ENCODE measurements at places on chromosomes 7 and 10.

- DNase-seq: no peak
These were observed 2.9 kb downstream of the CPXM2 start for GRCh38 chr10:123888751-123889150.

- no peak for DNase-seq
These were observed 654.8 kb downstream of the LRMDA start for GRCh38 chr10:76086170-76086760.

- no peak for DNase-seq
These were observed 3.3 kb downstream of the WIPF3 start for GRCh38 chr7:29809533-29810155.

DNA sequence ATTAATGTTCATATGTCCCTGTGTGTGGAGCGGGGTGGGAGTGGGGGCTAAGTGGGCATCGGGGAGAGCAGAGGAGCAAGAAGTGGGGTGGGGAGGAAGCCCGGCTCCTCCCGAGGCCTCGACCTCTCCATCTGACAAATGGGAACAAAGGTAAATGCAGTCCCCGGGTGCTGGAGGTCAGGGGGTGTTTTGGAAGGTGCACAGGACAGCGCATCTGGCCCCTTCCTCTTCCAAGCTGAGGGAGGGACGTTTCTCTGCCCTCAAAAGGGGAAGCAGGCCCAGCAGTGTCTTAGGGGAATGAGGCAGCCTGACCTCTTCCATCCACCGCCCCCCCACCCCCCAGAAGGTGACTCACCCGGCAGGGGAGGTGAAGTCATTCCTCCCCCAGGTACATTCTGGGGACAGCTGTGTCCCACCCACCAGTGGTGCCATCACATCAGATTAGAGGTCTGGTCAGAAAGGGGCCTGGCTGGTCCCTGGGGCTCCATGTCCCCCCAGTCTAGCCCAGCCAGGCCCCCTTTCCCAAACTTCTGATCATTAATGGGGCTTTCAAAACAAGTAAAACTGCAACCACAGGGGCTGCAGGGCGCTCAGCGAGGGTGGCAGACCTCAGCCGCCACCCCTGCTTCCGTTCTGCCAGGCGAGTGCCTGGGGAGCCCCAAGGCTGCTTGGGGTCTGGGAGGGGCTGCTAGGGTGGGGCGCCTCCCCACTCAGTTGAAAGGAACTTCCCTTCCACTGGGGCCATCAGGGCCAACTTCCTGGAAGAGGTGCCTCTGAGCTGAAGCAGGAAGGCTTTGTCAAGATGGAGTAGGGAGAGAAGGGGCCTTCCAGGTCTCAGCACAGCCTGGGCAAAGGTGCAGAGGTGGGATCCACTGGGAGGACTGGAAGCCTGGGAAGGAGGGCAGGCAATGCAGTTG lies 10.8 kb downstream of the LFNG start:
- DNase-seq: no peak

- peak; percentile 28 for DNase-seq
These were observed 461.0 kb downstream of the KIF20B start for GRCh38 chr10:90162271-90162853.

DNA sequence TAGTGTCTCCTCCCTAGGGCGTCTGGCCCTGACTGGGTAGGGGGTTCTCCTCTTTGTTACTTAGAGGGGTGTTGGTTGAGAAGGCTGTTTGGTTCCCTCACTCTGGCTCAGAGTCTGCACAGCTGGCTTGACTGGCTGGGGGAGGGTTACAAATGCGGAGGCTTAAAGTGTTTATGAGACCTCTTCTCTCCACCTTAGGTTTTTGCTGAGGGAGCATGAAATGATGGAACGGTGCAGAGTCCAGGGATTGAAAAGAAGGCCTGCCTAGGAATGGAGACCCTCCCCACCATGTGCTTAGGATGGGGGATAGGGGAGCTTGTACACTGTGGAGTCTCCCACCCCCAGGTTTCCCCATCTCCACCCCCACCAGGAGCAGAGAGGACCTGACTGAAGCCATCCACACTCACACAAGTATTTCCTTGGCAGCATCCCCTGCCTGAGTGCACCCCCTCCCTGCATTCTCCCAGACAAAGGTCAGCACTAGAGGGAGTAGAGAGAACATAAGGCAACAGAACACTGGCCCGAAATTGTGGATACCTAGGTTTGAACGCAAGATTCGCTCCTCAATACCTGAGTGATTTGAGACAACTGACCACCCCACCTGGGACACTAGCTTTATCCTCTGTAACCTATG lies 1.7 kb upstream of the LDB1 start:
- DNase-seq: peak; percentile 48

DNA sequence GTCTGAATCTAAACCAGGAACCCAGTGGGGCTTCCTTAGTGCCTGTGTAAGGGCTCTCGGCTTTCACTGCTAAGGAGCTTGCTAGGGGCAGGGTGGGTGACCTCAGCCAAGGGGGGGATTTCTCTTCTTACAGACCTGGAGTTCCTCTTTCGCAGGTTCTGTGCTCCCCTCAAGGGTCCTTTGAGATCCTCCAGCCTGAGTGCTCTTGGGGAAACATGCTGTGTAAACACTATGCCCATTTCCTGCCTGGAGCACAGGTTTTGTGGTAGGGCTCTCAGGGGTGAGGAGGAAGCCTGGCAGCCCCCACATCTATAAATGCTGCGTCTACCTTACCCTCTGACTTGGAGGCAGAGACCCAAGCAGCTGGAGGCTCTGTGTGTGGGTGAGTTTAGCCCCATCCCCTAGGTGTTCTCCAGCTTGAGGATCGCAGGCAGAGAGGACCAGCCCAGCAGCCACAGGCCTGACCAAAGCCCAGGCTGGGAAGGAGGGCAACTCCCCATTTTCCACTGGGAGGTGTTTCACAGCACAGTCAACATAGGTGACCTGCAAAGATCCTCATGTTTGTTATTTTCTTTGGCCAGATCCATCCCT lies at the start of gene SFTPA1:
TSS of gene SFTPA1 (plus strand) at position 339 of the 591 bp plus-strand sequence. CDS start 887 bp downstream, outside the sequence.
- no peak for DNase-seq

DNA sequence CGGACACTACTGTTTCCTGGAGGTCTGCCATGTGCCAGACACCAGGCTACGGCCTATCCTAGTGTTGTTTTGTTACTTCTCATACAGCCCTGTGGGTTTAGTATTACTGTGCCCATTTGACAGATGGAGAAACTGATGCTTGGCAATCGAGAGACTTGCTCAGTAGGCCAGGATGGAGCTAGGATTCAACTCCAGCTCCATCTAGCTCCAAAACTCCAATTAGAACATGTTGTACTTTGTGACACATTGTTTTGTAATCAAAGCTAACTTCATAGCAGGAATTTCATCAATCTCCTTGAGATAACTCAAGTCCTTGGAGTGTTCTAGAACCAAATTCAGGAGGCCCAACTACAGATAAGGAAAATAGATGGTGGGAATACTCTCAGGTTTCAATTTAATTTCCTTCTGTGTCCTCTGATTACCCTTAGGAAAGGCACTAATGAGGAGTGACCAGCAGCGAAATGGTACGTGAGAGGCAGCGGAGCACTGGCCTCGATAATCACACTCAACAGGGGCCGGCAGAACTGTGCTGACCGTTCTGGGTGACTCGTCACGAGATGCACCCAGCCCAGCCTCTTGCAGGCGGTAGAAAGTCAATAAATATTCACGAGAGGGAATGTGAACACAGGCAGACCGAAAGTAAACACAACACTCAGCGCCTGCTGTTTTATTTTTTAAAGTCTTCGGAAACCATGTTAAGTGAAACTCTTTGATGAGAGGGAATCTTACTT lies 269.6 kb upstream of the NEBL start:
- DNase-seq: no peak

- DNase-seq: no peak
These were observed 148.6 kb downstream of the NEBL start for GRCh38 chr10:20748551-20748950.

DNA sequence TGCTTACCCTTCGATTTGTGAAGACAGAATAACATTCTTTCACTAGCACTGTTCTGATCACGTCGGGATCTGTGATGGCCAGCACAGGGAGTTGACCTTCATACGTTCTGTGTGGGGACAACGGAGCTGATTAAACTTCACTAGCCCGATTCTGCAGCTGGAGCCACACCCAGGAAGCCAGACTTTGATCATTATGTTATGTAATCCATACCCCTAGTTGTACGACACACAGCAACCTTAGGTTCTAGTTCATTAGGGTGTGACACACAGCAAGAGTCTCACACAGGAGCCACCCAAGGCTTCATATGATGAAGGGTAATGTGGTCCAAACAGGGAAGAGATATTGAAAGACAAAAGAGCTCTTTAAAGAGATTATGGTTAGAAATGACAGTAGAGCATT lies 7.2 kb downstream of the CYP3A5 start:
- no peak for DNase-seq

DNA sequence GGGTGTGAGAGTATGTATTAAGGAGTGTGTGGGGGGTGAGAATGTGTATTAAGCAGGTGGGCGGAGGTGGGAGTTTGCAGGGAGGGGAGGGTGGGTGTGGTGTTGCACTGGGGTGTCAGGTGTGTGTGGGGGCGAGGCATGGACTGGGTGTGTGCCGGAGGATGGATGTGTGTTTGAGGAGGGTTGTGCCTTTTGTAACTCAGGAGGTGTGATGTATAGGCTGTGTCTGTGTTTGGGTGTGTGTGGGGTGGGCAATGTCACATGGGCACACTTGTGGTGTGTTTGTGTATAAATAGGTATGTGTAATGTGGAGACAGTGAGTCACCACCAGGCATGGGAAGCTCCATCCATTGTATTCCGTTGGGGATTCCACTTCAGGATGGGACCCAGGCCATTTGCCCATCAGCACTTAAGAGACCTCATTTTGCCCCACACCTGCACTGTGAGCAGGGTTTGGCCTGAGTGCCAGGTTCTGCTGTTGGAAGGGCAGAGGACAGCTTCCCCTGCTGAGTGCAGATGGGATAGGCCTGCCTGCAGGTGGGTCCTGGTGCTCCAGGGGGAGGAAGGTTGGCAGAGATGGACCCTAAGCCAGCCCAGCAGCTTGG lies 5.8 kb downstream of the UNC5B start:
- DNase-seq: peak; percentile 60

GRCh38 chr10:56028298-56029132 lies 332.5 kb downstream of the ZWINT start:
- no peak for DNase-seq

- DNase-seq: peak; percentile 85
These were observed 1.3 kb downstream of the STK17A start for GRCh38 chr7:43584195-43584586.

- peak; percentile 78 for DNase-seq
These were observed 27.8 kb downstream of the MRC1 start for GRCh38 chr10:17836942-17837341.

GRCh38 chr10:95268438-95268837 lies 22.4 kb downstream of the PDLIM1 start:
- DNase-seq: peak; percentile 98

DNA sequence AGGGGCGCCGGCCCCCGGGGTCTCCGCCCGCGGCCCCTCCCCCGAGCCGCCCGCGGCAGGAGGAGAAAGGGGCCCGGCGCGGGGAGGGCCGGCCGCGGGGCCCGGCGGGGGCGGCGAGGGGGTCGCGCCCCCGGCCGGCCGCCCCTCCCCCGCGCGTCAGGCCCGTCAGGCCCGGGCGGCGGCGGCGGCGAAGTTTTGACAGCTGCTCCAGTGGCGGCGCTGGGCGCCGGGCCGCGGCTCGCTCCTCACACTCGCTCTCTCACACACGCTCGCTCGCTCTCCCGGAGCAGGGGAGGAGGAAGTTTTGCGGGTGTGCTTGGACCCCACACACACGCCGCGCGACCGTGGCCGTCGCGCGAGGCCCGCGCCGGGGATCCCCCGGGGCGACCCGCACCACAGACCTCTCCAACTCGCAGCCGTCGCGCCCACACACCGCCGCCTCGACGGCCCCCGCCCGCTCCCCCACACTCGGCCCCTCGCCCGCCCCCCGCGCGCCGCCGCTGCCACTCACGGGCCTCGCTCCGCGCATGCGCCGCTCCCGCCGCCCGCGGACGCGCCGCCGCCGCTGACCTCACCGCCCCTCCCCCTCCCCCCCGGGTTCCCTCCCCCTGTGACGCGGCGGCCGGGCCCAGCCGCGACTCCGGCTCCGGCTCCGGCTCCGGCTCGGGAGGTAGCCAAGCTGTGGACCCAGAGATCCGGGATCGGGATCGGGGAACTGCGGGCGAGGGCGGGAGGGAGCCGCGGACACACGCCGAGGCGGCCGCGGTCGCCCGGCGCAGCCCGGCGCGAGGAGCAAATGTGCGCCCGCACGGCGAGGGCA lies 518 bp upstream of the KMT2C start:
- peak; percentile 93 for DNase-seq

DNA sequence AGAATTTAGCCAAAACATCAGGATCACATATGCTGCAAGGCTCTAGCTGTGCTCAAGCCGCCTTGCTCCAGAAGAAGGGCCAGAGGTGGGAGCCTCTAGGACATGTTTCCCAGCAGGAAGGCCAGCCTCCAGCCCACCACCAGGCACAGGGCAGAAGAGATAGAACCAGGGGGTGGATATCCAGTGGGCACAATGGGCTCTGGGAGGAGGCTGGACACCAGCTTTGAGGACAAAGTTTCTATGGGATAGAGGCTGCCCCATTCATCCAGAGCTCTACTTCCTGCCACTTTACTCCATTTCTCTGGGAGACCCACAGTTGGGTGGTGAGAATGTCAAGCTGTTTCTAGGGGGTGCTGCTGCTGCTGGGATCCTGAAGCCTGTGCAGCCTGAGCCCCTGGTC lies 77.1 kb downstream of the ARHGAP22 start:
- no peak for DNase-seq

GRCh38 chr10:124323806-124324205 lies 94.9 kb downstream of the OAT start:
- no peak for DNase-seq

DNA sequence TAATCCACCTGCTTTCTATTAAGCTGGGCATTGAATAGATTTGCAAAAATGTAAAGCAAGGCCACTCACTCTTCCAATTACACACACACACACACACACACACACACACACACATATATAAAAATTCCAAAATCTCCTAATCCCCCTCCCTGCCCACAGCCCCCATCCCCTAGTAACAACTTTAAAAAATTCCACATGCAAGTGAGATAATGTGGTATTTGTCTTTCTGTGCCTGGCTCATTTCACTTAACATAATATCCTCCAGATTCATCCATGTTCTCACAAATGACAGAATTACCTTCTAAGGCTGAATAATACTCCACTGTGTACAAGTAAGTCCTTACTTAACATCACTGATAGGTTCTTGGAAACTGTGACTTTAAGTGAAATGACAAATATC lies 24.2 kb downstream of the SH2D4B start:
- DNase-seq: no peak

GRCh38 chr10:96513305-96513697 lies 425 bp downstream of the TLL2 start:
- no peak for DNase-seq

DNA sequence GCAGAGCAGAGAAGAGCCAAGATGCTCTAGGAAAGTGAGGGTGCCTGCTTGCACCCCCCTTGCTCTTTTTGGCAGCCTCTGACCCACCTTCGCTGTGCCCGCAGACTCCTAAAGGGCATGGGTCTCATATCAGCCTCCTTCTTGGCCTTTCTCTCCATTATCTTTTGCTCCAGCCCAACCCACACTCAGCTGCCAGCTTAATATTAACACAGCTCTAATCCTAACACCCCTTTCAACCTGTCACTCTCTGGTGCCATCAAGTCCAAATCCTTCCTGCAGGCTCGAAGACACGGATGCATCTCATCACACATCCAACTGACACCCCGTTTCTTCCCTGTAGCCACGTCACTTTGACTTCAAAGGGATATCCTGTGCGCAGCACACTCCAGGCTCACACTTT lies 171.6 kb upstream of the AUTS2 start:
- no peak for DNase-seq

GRCh38 chr10:3654980-3655379 lies 130.0 kb downstream of the KLF6 start:
- no peak for DNase-seq

GRCh38 chr7:80719261-80719660 lies 80.8 kb downstream of the CD36 start:
- DNase-seq: peak; percentile 27

GRCh38 chr10:96077156-96077555 lies 33.8 kb downstream of the CCNJ start:
- no peak for DNase-seq
